Esophagus squamous epithelium (tissue), 5 donors: ENCODE measurements at places on chromosomes 1 and 21.

DNA sequence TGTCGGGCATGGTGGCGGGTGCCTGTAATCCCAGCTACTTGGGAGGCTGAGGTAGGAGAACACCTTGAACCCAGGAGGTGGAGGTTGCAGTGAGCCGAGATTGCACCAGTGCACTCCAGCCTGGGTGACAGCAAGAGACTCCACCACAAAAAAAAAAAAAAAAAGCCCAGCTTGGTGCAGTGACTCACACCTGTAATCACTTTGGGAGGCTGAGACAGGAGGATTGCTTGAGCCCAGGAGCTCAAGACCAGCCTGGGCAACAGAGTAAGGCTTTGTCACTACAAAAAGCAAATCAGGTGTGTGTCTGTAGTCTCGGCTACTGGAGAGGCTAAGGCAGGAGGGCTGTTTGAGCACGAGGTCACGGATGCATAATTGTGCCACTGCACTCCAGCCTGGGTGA, 5.0 kb upstream of the H6PD start:
- DNase-seq, result no peak

DNA sequence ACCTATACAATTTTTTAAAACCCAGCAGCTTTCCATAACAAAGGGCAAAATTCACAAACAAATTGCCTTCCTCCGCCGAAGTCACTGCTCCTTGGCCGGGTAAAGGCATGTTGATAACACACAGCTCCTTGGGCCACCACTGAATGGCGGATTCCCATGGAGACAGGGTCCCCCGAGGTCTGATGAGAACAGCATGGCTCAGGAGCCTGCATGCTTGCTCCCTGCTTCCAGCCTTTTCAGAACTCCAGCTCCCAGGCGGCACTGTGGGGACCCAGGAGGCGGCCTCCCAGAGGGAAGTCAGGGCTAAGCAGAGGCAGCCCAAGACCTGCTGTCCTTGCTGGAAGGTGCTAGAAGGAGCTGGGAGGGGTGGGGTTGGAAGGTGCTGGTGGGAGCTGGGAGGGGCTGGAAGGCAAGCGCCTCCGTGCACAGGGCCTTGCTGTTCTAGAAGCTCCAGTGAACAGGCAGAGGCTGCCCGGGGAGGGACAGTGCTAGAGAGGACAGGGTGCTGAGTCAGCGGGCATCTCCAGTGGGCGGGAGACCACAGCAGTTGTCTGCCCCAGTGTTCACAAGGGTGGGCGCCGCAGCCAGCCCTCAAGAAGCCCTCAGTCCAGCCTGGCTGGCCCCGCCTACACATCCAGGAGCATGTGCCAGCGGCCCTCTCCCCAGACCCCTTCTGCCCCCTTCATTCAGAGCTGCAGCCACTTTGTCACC, 35.1 kb downstream of the PRDM16 start:
- DNase-seq, result no peak

- no peak for DNase-seq
These were observed 15.1 kb downstream of the RCSD1 start for GRCh38 chr1:167645140-167645541.

- no peak for DNase-seq
These were observed 36.2 kb upstream of the LYST start for GRCh38 chr1:235902677-235903542.

- no peak for DNase-seq
These were observed 402.5 kb downstream of the PTPRC start for GRCh38 chr1:199041173-199041914.

DNA sequence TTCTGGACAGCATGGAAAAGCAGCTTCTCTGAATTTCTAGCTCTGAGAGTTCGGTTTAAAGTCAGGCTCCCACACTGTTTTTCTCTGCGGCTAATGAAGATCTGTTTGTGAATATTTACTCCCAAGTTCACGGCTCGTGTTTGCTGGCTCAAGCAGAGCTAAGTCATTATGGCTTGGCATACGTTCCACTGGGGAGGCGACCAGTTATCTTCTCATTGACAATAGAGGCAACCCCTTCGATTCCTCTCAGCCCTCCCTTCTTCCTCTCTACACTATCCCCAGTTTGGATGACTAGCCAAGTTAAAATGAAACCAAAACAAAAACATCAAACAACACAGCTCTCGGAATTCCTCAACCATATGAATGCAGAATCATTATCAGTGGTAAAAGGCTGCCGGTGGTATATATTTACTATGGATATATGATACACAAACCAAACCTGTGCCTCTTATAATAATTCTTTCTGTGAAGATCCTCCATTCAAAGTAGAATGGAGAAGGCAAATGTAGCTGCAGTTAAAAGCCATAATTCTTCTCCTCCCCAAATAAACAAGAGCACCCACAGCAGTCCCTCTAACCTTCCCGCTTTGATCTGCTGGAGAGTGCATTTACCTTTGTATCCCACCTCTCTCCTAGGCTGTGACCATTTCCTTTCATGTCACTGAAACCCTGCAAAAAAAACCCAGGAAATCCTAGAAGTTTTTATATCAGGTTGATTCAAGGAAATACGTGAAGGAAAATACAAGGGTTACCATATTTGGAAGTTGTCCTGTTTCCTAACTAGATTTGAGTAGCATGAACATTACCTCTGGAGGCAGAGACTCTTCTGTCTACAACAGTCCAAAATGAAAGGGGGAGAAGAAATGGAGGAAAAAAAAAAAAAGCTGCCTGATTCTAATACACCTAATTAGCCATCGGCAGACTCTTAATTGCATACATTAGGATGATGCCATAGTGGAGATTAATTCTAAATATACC, 108.3 kb upstream of the USH2A start:
- no peak for DNase-seq

DNA sequence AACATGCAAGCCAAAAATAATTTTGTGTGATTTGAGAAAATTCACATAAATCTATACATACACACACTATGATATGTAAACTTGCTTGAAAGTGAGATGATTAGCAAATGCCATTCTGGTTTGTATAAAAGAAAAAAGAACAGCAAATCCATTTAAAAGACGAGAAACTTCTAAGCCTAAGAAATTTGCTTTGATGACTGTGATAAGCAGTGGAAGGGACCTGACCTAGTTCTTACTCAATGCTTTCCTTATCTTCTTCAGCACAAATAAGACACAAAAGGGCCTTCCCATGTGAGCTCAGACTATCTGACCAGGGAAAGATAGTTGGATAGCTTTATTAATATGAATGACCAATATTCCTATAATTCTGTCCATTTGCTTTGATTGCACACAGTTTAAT, 25.3 kb upstream of the NMNAT2 start:
- no peak for DNase-seq

DNA sequence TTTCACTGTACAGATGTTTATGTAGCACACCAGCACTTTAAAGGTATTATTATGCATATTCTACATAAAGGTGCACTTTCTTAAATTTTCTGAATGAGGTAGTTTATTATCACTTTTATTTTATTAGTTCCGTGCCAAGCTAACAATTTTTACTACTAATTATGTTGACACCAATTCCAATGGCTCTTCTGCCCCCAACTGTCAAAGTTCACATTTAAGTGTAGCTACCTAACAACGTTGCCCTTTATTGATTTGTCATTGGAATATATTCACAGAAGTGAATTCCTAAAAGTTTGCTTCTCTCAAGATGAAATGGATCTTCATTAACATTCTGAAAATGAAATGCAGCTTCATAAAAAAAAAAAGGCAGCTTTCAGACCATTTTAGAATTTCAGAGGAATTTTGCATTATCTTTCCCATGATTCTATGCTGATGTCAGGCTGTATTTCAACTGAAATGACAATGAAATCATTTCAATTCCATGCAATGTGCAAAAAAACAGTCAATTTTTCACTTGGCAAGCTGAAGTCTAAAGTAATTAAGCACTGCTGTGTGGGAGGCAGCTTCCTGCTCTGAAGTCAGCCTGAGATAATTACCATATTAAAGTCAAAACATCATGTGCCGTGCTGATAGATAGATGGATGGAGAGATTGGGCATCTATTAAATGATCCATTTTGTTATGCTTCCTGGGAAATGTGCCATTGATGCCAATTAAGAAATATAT, 229.2 kb downstream of the TTLL7 start:
- no peak for DNase-seq

GRCh38 chr1:54376430-54377039, 29.7 kb downstream of the SSBP3 start:
- no peak for DNase-seq

- DNase-seq, result no peak
These were observed 22.2 kb downstream of the LRP8 start for GRCh38 chr1:53305650-53306049.

DNA sequence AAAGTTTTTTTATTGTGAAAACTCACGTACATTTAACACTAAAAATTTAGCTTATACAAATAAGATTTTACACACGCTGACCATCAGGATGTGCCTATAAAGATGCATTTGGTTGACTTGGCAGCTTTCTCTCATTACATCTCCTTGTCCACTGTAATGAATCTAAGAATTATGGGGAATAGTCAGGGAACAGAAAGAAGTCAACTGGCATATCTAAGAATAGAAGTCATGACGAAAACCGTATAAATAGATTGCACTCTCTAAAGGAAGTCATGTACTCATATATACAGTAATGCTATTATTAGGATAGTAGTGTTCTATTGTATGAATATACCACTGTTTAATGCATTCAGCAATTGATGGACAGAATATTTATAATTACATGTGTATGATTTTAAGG, 575.8 kb upstream of the B3GALT2 start:
- DNase-seq, result no peak

DNA sequence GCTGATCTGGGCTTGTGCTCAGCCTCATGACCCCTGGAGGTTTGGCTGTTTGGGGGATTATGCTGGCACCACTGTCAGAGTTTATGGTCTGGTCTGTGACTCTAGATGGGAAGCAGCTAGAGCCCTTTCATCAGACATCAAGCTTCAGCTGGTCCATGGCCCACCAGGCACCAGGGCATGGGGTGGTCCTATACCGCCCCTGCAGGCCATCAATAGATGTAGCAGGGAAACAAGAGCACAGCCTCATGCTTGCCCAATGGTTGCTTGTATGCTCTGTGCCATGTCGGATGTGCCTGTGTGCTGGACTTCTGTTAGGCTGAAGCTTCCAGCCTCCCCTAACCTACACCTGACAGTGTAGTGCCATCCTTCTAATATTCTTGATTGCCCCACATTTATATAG, 71.1 kb upstream of the CD34 start:
- no peak for DNase-seq

DNA sequence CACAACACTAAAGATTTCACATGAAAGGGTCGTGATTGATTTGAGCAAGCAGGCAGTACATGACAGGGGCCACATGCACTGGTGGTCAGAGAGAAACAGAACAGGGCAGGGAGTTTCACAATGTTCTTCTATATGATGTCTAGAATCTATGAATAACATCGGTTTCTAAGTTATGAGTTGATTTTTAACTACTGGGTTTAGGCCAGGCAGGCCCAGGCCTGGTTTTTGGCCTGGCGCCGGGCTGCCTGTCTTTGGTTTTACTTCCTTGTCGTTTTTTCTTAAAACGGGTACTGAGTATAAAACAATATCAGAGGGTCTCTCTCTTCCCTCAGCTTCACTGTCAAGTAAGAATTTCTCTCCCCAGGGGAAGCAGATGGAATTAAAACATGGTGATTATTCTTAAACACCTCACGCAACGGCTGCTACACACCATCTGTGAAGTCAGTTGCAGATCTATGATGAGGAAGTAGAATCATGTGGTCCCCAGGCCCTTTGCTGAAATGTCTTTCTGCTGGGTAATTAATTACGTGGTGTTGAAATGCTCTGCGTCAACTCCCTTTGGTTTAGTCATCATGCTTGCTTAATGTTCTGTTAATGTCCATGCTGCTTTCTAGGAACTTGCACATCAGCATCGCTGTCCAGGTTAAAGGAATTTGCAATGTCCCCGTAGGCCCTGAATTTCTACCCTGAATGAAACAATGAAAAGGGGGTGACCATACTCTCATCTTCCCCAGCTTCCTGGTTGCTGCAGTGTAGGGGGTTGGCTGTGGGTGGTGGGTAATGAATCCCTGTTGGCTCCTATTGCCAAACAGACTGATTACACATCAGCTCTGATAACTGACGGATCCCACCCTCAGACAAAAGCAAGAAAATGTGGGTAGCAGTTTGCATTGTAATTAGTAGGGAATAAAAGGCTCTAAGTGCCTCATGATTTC, 70.3 kb downstream of the SERINC2 start:
- no peak for DNase-seq

DNA sequence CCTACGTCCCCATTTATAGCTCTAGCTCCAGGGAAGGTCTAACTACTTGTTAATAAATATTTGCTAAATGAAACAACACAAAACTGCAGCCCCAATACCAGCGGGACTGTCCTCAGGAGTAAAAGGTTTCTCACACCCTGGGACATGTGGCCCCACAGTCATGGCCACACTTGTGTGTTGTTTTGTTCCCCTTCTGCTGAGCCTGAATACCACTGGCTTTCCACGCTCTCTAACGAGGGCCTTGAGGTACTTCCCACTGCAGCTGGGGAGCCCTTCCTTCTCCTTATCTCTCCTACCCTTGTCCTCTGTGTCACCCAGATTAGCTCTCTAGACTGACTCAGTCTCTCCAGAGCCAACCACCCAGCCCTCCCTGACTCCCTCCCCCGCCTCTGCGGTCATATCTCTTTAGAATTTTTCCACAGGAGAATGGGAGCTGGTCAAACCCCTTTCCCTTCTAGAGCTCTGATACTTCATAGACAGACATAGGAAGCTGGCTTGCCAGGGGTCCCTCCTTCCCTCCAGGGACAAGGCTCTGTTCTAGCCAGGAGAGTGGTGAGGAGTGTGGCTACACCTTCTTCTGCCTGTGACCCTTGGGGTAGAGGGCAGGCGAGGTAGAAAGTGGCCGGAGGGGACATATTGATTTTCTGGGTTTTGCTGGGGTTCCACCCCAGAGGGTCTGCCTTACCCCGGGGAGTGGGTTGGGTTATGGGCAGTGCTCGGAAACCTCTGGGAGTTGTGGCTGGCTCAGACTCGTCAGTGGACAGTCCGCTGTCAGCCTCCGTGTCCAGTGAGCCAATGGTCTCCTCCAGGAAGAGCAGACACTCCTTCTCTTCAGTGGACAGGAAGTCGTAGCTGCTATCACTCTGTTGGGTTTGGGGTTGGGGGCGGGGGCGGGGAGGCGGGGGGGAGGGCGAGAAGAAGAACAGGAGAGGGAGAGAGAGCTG, 8.1 kb downstream of the C1orf116 start:
- no peak for DNase-seq

- no peak for DNase-seq
These were observed 30.0 kb upstream of the ROR1 start for GRCh38 chr1:63743781-63744180.

GRCh38 chr1:41293779-41294178, 51.7 kb upstream of the SCMH1 start:
- no peak for DNase-seq

GRCh38 chr1:10514490-10515235, 39.9 kb downstream of the PEX14 start:
- no peak for DNase-seq

- no peak for DNase-seq
These were observed 147.5 kb downstream of the TRABD2B start for GRCh38 chr1:47849591-47850261.
